AML-193 (cell line): ENCODE measurements at places on chromosomes 16 and 17.

DNA sequence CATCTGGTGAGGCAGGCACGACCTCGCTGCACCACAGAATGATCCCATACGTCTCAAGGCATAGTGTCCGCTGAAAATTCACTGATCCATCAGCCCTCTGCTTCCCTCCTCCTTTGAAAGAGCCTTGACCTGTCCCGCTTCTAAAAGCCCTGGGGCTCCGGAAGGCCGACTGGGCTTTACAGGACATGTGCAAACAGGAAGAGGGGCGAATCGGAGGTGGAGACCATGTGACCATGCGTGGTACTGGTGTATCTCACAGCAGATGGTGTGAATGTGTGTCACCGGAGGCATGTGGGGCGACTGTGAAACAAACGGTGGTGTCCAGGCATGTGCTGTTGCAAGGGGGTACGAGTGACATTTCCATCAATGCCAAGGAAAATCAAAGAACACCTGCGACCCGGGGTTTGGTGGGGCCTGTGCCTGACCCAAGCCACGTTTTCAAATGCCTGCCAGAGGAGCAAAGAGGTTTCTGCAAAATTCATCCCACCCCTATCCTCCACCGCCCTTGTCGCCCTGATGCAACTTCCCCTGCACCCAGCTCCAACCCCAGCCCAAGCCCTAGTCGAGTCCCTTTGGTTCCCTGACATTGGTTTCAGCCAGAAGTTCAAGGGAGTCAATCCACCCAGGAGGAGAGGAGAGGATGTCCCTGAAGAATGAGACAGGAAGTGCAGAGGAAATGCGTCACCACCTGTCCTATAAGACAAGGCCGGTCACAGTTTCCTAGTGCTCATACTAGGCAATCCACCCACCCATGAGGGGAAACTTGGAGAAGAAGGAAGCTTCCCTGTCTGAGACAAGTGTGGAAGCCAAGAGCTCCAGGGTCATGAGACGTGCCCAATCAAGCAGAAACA, 5.9 kb upstream of the KCNJ18 start:
- DNase-seq, result no peak

DNA sequence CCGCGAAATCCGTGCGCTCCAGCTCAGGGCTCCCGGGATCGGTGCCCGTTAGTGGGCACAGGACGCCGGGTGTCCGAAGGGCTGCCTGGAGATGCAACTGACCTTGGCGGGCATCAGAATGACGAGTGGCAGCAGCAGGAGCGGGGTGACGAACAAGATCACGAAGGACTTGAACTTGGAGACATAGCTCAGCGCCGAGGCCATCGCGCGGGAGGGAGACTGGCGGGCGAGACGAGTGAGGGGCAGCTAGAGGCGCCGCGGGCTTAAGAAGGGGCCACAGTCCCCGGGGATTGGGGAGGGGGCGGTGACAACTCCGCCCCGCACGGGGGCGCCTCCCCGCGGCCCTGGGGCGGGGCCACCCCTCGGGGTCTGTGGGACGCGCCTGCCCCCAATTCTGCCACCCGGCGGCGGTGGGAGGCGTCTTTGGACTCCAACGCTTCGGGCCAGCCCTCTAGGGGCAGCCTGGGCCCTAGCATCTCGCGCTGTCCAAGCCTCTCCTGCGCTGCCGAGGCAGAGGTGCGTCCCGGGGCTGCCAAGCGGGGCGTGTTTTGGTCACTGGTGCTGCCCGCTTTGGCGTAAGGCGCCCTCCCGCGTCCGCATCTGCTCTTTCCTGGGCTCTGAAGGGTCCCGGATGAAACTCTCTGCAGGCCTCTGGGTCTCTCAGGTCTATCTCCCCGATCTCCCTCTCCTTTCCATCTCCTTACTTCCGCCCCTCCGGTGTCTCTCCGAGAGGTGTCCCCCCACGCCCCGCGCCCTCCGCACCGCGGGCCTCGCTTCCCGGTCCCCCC, at the start of gene SLC13A5:
TSS of gene SLC13A5 (minus strand) at position 240 of the 788 bp plus-strand sequence. CDS start at position 204, 36 bp downstream.
- no peak for DNase-seq

- no peak for DNase-seq
Measured at GRCh38 chr16:5951486-5951885, 853.9 kb upstream of the EEF2KMT start.

- no peak for DNase-seq
Measured at GRCh38 chr17:5780476-5780875, 196.2 kb upstream of the NLRP1 start.

- DNase-seq, result no peak
Measured at GRCh38 chr17:44922136-44922535, 6.8 kb upstream of the GFAP start.

DNA sequence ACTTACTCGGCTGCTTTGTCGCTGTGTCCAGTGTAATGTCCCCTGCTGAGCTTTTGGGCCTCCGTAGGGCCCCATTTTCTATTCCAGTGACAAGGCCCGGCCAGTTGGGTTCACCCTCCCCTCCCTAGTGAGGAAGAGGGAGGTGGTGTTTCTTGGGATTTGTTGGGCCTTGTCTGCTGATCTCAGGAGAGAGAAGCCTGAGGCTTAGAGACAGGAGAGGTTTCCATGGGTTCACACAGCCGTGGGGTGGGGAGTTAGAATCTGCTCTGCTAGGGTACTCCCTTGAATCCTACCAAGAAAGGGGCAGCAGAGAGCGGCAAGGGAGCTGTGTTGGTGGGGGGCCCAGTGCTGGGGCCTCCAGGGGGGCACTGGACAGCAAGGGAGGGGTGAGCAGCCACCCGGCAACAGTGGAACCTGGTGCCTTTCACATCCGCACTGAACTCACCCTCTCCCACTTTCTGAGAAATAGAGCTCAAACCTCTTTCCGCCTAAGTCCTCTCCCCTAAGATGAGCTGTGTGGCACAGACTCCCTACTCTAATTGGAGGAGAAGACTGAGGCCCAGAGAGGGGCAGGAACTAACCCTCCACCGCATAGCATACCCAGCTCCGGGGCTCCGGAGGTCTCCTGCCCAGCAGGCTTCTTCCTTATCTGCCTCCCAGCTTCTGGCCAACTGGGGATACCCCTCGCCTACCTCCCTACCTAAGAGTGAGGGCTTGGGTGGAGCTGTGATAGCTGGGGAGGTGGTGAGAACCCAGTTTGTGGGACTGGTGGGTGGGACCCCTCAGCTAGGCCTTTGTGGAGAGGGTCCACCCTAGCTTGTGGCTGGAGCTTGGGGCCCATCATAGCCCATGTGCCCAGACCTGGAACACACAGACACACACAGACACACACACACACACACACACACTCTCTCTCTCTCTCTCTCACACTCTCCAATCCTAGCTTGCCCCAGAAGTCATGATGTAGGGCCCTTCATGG, 6.8 kb downstream of the TBKBP1 start:
- no peak for DNase-seq

DNA sequence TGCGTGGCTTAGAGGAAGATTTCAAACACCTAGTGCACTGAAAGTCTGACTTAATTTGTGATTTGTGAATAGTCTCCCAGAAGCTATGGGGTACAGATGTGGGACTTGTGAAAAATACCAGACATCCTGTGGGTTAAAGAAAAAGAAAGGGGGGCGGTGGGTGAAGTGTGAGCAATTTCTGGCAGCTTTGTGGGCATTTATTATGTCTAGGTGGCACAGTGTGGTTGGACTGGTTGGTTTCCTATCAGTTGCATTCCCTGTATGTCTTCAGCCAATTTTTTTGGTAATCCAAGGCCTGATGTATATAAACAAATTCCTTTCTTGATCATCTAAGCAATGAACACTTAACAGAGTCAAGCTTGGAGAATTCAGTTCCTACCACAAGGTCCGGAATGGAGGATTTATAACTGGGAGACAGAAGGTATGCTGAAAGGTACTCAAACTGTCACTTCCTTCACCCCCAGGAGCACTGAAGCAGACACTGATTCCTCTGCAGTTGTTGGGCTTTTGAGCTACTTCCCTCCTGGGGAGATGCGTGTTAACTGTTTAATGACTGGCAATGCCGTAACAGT, 211.6 kb downstream of the WWOX start:
- no peak for DNase-seq

- no peak for DNase-seq
Measured at GRCh38 chr17:37300683-37301082, 75.1 kb upstream of the C17orf78 start.

DNA sequence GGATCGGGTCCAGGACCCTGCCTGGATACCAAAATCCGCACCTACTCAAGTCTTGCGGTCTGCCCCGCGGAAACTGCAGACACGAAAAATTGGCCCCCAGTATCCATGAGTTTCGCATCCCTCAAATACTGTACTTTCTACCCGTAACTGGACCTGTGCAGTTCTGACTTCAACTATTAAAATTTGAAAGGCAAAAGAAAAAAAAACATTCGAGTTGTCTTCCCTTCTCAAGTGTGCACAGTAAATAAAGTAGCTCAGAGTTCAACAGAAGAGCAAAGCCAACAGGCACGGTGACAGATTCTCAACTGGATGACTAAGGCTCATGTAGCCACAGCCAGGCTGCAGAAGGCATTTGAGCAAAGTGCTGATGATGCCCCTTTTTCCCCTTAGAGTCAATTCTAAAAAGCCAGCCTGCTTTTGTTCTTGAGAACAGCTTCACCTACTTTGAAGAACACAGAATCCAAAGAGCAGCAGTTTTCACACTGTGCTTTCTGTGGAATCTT, 32.5 kb downstream of the MARF1 start:
- DNase-seq, result no peak

GRCh38 chr17:10275418-10275817, 77.0 kb upstream of the GAS7 start:
- no peak for DNase-seq

GRCh38 chr17:44219108-44219615, 313 bp downstream of the UBTF start:
- peak; percentile 57 for DNase-seq

DNA sequence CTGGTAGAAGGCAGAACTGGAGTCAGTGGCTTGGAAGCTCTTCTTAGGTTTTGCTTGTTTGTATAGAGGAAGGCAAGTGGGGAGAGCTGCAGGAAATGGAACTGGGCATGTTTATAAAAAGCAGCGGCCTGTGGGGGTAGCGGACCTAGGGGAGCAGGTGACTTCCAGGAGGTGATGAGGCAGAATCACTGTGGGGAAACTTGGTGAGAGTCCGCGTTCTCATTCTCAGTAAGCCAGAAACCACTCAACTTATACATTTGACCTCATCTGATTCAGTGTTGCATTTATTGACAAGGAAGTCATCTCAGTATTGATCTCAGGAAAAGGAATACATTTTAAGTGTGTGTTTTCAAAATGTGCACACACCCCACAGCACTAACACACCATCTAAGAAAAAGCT, 299.8 kb downstream of the CNTNAP4 start:
- no peak for DNase-seq

- DNase-seq, result no peak
Measured at GRCh38 chr16:62709794-62710193, 673.6 kb upstream of the CDH8 start.

DNA sequence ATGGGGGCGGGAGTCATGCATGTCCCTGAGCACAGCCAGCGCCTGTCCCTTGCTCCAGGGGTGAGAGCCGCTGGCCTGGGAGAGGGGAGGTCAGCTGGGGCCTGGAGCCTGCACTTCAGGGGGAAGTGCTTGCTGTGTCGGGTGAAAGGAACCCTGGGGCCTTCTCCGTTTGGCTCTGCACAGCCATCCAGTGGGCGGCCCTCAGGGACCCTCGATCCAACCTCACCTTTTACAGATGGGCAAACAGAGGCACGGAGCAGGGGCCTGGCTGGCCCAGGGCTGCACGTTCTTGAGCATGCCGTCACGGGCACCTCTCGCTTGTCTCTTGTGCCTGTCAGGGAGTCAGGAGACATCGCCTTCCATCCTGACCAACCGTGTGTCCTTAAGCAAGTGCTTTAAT, 1.8 kb downstream of the SNX20 start:
- DNase-seq, result no peak

DNA sequence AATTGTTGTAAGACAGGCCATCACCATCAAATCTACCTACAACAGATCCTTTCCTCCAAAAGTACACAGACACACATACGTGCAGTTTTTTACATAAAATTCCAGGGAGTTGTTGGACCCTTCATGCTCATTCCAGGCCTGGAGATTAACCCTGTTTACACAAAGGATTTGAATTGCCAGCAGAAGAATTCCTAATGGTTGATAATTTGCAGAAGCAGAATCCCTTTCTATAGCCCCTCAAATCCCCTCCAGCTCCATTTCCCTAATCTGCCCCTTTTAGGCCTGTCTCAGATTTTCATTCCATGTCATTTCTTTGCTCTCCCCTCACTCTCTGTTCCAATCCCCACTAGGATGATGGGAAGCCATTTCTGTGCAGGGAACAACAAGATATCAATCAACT, 102.9 kb upstream of the TOX3 start:
- DNase-seq, result no peak

DNA sequence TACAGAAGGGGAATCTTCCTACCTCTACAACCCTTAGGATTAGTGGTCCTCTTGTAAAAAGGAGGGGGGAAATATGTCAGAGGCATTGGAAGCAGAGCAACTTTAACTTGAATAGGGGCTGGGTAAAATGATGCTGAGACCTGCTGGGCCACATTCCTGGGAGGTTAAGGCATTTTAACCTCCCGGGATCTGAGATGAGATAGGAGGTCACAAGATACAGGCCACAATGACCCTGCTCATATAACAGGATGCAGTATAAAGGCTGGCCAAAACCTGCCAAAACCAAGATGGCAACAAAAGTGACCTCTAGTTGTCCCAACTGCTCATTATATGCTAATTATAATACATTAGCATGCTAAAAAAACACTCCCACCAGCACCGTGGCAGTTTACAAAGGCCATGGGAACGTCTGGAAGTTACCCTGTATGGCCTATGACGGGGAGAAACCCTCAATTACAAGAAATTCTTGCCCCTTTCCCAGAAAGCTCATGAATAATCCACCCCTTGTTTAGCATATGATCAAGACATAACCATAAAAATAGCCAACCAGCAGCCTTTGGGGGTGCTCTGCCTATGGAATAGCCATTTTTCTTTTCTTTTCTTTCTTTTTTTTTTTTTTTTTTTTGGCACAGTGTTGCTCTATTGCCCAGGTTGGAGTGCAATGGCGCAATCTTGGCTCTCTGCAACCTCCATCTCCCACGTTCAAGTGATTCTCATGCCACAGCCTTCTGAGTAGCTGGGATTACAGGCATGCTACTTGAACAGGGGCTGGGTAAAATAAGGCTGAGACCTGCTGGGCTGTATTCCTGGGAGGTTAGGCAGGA, 6.2 kb upstream of the C1QTNF1 start:
- no peak for DNase-seq

DNA sequence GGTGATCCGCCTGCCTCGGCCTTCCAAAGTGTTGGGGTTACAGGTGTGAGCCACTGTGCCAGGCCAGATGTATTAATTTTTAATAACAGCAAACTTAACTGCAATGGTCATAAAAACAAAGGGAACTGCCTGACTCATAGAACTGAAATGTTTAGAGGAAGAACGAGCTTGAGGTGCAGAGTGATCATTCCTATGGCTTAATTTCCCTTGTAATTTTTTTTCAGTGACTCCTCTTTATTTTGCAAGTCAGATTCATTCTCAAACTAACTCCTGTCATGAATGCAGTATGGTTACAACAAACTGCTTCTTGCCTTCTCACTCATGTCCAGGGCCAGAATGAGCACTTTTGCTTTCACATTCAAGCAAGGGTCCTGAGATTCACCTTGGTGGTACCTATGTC, 231.3 kb downstream of the HAPSTR1 start:
- DNase-seq, result no peak

- DNase-seq, result no peak
Measured at GRCh38 chr17:7854078-7854777, 638 bp upstream of the TMEM88 start.

GRCh38 chr17:80775863-80776262, 215.8 kb upstream of the CHMP6 start:
- no peak for DNase-seq

GRCh38 chr17:63760771-63761539, 12.4 kb downstream of the CCDC47 start:
- no peak for DNase-seq
